ENCODE measurements at places on chromosomes 6 and 20. TPM values are rescaled to one million over a fixed set of nuclear protein-coding genes. Genes with fewer than 3 reads are reported as not detected.

DNA sequence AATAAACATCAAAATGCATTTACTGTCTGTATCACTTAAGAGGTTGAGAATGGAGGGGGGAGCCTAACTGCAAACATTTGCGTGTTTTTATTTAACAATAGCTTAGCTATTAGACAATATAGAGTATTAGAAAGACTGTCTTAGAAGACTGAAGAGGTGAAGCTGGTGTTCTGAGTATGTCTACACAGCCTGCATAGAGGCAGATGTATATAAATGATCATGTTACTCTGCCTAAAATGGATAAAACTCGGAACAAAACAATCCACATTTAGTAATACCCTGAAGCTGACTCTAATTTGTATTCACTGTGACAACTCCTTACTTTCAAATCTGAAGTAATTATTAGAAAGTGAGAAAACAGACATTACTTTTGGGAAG is 181.9 kb downstream of the GMPR start:
- no peak for DNase-seq

The CNR1 gene
- total RNA-seq, result 0.26 TPM

- no peak for DNase-seq
These were observed 118.3 kb downstream of the KIF13A start for GRCh38 chr6:17869010-17869752.

The MAP7 gene
- 8.9 TPM for total RNA-seq

DNA sequence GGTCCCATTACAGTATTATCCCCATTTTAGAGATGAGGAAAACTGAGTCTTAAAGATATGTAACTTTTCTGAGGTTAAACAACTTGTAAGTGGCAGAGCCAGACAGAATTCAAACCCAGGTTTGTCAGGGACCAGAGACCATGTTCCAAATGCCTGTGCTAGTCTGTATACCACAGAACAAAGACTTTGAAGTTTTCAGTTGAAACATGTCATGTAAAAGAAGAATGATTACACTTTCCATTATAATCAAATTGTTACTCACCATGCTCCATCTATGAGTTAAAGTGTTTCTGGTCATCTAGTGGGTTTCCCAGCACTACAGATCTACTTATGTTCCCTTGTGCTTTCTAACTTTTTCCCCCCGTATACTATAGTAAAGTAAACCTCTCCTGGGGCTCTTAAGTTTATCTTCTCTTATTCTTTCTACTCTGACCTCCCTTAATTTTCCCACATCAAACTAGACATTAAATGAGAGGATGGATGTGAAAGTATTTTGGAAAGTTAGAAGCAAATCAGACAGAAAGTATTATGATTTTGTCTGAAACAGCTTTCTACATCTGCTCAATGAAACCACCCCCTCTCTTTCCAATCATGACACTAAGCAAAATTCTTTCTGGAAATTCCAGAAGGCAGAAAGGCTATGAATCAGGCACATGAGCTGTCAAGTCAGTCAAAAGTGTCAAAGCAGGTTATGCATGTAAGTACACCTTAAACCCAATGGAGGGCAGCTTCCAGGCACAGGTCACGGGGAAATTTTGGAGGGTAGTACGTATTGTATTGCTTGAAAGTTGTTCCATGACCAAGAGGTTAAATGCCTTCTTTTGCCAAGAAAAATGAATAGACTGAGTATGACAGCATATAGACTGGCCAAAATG is 132.7 kb upstream of the MAP3K7 start:
- no peak for DNase-seq

The FAM217A gene
- not detected for total RNA-seq

GRCh38 chr6:136982928-136983327 is 60.8 kb downstream of the SLC35D3 start:
- no peak for DNase-seq

- DNase-seq, result no peak
These were observed 14.1 kb downstream of the OSBPL2 start for GRCh38 chr20:62252342-62252966.

- no peak for DNase-seq
These were observed 1.3 kb upstream of the TOP1 start for GRCh38 chr20:41027366-41027765.

Data from neural progenitor cell (in vitro differentiated cells).